ENCODE measurements at places on chromosomes 6 and 20.

GRCh38 chr6:167840526-167841179 lies 13.9 kb downstream of the AFDN start:
- DNase-seq: no peak

DNA sequence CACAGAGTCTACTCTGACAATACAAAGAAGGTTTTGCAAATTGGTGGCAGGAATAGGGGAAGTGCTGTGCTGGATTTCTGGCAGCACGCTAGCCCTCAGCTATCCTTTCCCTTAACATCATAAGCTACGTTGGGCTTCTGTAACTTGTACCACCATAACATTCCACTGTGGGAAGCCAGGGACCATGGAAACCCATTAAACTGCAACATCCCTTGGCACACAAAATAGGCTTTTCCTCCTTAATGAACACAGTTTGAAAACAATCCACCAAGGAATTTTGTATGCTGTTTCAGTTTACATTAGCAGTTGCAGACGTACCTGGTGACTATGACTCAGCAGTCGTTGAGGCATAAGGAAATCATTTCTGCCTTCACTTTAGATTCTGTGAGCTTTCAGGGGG lies 203.9 kb upstream of the RAB32 start:
- DNase-seq: no peak

- DNase-seq: no peak
Measured at GRCh38 chr6:90251295-90251992, 45.2 kb downstream of the BACH2 start.

DNA sequence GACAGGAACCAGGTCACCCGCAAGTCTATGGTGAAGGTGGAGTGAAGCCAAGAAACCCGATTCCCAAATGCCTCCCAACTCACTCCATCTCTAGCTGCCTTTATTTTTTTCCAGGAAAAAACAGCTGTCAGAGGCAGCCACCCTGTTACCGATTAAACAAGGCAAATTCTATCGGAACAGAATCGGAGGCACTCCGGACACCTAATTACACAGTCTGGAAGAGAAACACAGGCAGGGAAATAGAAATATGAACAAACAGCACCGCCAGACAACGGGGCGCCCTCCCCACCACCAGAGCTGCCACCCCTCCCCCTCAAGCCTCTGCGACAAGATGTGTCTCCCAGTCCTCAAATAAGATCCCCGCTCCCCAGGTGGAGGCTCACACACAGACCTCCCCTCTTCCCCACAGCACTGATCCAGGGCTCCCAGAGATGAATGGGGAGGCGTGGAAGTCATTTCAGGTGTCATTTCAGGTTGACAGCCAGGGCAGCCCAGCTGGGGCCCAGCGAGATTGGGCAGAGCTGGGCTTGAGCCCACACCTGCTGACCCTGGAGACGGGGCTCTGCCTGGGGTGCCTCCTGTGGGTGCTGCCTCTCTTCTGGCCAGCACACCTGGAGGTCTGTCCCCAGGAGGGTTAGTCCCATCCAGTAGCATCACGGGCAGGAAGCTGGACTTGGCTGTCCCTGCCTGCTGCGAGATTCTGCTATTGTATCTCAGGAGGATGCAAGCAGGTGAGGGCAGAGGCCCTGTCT lies 19.8 kb upstream of the VSTM2L start:
- no peak for DNase-seq

GRCh38 chr6:123550052-123550617 lies 86.6 kb downstream of the TRDN start:
- no peak for DNase-seq

DNA sequence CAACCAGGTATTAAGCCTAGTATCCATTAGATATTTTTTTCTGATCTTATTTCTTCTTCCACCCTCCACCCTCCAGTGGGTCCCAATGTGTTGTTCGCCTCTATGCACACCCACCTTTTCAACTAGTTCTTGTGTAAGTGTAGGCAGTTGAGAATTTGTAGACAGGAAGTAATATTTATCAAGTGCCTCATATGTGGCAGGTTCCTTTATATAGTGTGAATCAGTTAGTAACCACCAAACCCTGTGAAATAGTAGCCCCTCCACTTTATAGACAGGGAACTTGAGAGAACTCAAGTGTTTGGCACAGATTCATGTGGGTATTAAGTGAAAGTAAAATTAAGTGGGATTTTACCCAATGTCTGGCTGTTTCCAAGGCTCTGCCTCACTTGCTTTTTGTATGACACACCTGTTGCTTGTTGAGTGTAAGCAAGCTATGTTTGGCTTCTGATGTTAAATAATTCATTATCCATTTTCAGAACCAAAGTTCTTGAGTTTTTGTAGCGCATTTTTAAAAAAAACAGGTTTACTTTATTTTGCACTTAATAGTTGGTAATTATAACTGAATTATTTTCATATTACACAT lies 24.8 kb downstream of the AFDN start:
- DNase-seq: no peak
